ENCODE measurements at places on chromosomes 1 and 21. TPM values are rescaled to one million over a fixed set of nuclear protein-coding genes. Genes with fewer than 3 reads are reported as not detected.

Gene SLC9C2
- total RNA-seq = not detected

Gene KISS1
- total RNA-seq = 6.2 TPM

Gene DIRAS3
- total RNA-seq = 346 TPM

Gene LRRC8D
- 9.8 TPM for total RNA-seq

Gene KCNK2
- total RNA-seq = 0.29 TPM

Gene S100A7
- total RNA-seq = not detected

Gene MARK1
- total RNA-seq = 0.34 TPM

Gene MASP2
- 0.43 TPM for total RNA-seq

Gene C1orf94
- not detected for total RNA-seq

Gene C1QC
- not detected for total RNA-seq

Gene WNT3A
- total RNA-seq = not detected

Gene TMEM240
- not detected for total RNA-seq

Gene CFAP45
- total RNA-seq = 2.4 TPM

Gene KDF1
- not detected for total RNA-seq

Gene MAEL
- total RNA-seq = not detected

Gene LCE3D
- not detected for total RNA-seq

Gene GJA4
- not detected for total RNA-seq

Gene ATP1A4
- total RNA-seq = not detected

Gene GPR52
- 0.17 TPM for total RNA-seq

Gene ELF3
- 39.4 TPM for total RNA-seq

Gene GJA9
- total RNA-seq = not detected

Gene ALDH4A1
- 10.1 TPM for total RNA-seq

All from A172 (cell line).